ENCODE measurements at places on chromosomes 5 and 9. TPM values are rescaled to one million over a fixed set of nuclear protein-coding genes. Genes with fewer than 3 reads are reported as not detected.

GRCh38 chr5:96997265-96997859 is 61.5 kb downstream of the LNPEP start:
- no peak for DNase-seq

DNA sequence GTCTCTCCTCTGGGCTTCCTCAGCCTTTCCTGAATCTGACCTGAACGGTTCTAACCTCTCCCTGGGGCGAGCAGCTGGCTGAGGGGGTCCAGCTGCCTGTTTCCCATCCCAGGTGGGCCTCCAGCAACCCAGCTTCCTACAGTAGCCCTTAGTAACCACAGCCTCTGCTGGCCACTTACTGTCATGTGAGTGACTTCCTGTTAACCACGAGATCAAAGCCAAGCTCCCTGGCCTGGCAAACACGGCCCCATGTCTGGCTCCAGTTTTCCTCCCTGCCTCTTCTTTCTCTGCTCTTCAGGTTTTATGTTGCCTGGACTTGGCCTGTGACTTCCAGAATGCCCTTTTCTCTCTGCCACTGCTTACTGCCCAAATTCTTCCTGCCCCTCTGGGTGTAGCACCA is 47.2 kb upstream of the DAB2IP start:
- no peak for DNase-seq

DNA sequence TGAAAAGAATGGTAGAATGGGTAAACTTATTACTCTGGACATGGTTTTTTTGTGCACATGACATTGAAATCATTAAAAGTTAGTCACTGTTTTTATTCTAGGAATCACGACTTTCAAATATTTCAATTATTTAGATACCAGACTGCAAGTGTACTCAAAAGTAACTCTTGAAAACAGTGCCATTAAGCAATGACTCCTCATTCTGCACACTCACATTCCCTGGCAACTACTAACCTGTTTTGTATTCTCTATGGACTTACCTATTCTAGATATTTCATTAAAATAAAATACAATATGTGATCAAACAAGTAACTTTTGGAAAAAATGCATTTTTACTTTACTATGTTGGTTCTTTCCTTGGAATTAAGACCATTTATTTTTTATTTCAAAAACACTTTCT is 607.0 kb downstream of the PDE4D start:
- no peak for DNase-seq

DNA sequence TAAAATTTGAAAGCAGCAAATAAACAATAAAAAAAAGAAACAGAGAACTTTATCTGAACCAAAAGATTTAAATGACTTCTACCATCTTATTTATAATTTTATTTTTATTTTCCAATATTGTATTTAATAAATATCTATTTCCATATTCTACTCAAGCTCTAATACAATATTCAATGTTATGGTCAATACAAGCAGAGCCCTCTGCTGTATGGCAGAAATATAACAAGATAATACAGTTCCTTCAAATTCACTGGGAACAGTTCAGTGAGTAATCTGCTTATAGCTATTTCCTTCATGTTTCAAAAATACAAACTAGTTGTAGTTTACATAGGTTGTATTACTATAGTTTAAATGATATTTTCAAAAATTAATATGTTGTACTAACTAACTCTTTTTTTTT is 332.7 kb downstream of the PRDM9 start:
- no peak for DNase-seq

Gene PCDHGB1
- polyA plus RNA-seq, result 0.31 TPM

DNA sequence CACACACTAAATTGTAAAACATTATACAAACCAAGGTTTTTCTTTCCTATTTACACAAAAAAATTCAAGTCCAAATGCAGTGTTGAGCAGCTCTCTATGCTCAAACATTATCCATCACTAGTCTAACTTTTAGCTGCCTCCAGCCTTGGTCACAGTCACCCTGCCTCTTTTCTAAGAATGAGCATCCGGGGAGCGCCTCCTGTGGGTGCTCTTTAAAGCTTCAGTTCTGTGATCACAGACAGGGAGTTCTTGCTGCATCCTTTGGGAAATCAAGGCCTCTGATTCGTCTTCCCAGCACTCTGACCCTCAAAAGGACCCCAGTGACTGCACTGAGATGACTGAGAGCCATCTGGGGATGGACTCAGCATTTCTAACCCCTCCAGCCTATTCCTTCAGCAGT is 289.6 kb downstream of the SEC61B start:
- no peak for DNase-seq

Gene HRCT1
- polyA plus RNA-seq, result 0.33 TPM

DNA sequence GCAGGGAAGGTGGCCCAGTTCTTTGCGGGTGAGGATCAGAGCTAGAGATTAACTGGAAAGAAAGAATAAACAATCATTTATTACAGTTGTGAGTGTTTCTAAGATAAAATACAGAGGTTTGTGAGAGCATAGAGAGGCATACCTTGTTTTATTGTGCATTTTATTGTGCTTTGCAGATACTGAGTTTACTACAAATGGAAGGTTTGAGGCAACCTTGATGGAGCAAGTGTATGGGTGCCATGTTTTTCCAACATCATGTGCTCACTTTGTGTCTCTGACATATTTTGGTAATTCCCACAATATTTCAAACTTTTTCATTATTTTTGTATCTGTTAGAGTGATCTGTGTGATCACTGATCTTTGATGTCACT is 715 bp upstream of the C5orf34 start:
- no peak for DNase-seq

Gene COL15A1
- polyA plus RNA-seq, result 6.7 TPM

GRCh38 chr5:52767766-52768480 is 19.8 kb upstream of the ITGA1 start:
- DNase-seq, result no peak

Gene NINJ1
- 26.2 TPM for polyA plus RNA-seq

- DNase-seq, result no peak
Observed at GRCh38 chr5:40685193-40685592, 5.5 kb downstream of the PTGER4 start.

Gene AGXT2
- polyA plus RNA-seq, result not detected

Gene TEK
- 3.4 TPM for polyA plus RNA-seq

DNA sequence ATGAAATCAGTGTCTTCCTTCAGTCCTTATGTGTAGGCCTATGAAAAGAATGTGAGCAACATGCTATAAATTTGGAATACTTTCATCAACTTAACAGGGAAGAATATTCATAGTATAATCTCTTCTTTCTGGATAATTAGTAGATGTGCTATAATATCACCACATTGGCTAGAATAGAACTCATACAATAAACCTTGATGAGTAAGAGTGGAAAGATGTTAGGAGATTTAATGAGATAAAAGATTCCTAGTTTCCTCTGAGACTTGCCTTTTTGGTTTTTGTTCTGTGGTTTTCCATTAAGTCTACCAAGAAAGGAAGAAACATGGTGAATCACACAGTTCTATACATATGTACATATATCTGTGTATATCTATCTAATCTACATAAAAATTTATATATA is 301.8 kb upstream of the PRR16 start:
- DNase-seq, result no peak

DNA sequence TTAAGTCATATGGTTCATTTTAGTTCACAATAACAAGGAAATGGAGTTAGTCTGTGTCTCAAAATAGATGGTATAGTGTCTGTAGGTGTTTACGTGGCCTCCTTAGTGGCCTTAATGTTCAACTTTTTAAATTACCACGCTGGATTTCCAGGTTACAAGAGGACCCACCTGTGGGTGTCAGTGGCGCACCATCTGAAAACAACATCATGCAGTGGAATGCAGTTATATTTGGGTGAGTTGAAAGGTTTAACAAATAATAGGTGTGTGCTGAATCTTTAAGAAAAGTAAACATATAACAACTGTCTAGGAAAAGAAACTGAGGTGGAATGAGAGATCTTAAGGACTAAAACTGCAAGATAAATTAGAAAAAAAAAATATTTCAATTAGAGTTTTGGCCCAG is 2.9 kb downstream of the UBE2B start:
- DNase-seq, result no peak

GRCh38 chr9:131608493-131609037 is 63.2 kb downstream of the PRRT1B start:
- no peak for DNase-seq

Gene OR1Q1
- not detected for polyA plus RNA-seq

GRCh38 chr9:135019224-135019623 is 68.2 kb upstream of the OLFM1 start:
- DNase-seq, result no peak

Gene HNRNPH1
- 395 TPM for polyA plus RNA-seq

Gene ADAMTS2
- polyA plus RNA-seq, result 5.7 TPM

DNA sequence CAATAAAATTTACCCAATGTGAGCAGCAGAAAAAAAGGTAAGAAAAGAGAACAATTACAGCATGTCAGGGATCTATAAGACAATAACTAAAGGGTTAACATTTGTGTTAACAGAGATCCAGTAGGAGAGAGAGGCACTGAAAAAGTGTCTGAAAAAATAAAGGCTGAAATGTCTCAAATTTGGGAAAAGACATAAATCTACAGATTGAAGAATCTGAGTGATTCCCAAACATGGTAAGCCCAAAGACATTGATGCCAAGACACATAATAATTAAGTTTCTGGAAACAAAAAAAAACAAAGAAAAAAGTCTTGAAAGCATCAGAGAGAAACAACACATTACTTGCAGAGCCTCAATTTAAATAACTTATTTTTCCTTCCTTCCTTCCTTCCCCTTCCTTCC is 31.1 kb upstream of the ZNF782 start:
- DNase-seq, result no peak

Gene PLAC8L1
- polyA plus RNA-seq, result 0.61 TPM

- DNase-seq, result no peak
Observed at GRCh38 chr5:87722286-87722685, 309.6 kb upstream of the CCNH start.

DNA sequence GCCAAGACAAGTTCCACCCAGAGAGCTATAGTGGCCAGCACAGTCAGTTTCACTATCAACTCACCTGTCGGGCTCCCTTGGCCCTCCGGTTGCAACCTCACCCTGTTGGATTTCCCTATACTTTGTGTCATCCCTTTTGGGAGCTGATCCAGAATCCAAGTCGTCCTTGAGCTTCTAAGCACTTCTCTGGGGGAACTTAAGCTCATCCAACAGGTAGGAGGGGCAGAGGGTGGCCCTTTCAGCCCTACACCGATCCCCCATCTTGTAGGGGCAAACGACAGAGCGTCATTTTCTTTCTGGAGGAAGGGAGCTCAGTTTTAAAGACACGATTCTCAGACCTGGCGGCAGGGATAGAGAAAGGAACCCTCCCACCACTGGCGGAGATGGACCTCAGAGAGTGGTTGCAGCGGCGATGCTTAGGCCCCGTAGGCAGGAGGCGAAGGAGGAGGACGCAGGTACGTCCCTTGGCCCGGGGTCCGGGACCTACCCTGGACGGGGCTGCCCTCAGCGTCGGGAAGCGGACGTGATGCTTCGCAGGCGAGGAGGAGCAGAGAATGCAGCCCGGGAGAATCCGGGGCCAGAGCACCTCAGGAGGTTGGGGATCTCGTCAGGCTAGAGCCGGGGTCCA is 519 bp downstream of the ZER1 start:
- no peak for DNase-seq

Gene FCN2
- polyA plus RNA-seq, result 0.38 TPM

DNA sequence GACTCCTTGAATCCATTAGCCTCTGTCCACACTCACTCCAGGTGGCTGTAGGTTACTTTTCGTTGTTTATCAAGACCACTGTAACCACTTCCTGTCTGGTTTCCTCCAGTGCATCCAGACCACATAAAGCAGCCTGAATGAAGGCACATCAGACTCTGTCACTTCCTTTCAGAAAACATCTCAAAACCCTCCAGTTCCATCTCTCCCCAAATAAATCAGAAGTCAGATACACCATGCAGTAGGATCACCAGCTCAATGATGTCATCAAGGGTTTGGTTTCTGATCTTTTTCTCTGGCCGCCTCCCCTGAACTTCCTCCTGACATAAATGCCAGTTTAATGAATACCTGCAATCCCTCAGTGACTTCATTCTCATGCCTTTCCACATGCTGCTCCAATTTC is 161.2 kb downstream of the ZNF462 start:
- DNase-seq, result no peak

- peak; percentile 66 for DNase-seq
Observed at GRCh38 chr9:132235894-132236661, 74.2 kb downstream of the NTNG2 start.

Gene ADAMTSL1
- 0.73 TPM for polyA plus RNA-seq

Gene PCDHGC5
- polyA plus RNA-seq, result 0.09 TPM

DNA sequence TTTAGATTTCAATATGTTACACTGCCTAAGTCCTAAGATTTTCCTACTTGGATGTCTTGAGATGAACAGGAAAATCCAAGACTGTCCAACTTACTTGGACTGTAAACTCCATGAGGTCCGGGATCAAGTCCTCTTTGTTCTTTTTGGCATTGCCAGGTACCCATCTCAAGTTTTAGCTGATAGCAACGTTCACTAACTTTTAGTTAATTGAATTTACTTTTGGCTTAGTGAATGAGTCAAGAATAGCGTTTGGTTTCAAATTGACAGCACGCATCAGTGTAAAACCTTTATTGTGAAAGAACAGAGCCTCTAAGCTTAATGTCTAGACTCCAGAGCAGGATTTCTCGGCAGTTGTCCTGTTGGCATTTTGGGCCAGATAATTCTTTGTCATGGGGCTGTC is 37.2 kb downstream of the ALDH1A1 start:
- DNase-seq, result no peak

DNA sequence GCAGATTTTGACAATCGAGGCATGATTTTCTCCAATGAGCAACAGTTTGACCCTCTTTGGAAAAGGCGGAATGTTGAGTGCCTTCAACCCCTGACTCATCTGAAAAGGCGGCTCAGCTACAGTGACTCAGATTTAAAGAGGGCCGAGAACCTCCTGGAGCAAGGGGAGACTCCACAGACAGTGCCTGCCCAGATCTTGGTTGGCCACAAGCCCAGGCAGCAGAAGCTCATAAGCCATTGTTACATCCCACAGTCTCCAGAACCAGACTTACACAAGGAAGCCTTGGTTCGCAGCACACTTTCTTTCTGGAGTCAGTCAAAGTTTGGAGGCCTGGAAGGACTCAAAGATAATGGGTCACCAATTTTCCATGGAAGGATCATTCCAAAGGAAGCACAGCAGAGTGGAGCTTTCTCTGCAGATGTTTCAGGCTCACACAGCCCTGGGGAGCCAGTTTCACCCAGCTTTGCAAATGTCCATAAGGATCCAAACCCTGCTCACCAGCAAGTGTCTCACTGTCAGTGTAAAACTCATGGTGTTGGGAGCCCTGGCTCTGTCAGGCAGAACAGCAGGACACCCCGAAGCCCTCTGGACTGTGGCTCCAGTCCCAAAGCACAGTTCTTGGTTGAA is 13.6 kb downstream of the PTPDC1 start:
- no peak for DNase-seq

DNA sequence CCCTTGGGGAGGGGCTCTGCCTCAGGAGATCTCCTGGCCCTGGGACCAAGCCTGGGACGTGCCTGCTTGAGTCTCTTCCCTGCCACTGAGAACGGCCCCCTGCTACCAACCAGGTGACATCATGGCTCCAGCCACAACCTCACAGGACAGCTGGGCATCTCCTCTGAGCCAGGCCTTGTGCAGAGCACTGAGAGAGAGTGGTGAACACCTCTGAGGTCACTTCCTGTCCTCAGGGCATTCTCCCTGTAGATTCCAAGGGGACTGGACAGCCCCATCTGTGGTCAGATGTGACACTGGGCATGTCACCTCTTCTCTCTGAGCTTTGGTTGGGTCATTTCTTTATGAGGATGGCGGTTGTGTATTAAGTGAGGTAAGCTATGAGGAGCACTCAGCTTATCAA is 172.0 kb downstream of the MELK start:
- DNase-seq, result no peak
